ENCODE measurements at places on chromosomes 11 and 22.

GRCh38 chr11:99020352-99021225 lies at the start of gene CNTN5:
Gene CNTN5 (plus strand): TSS chr11:99020949.
- ATAC-seq = no peak

DNA sequence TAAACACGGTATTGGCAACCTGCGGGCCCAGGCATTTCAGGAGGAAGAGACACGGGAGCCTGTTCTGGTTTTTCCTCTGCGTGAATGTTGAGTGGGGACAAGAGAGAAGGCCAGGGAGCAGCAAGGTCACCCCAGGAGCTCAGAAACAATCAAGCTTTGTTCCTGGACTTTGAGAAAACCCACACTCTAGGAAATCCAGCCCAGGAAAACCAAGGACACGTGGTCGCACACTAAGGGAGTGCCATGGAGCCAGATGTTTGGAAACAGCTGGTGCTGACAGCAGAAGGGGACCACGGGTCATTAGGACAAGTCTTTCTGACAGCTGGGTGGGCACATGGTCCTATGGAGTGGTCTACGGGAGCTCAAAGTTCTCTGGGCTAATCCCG lies 44.1 kb downstream of the MYH9 start:
- ATAC-seq = no peak

GRCh38 chr11:9799886-9800285 lies 136.0 kb downstream of the SWAP70 start:
- no peak for ATAC-seq

DNA sequence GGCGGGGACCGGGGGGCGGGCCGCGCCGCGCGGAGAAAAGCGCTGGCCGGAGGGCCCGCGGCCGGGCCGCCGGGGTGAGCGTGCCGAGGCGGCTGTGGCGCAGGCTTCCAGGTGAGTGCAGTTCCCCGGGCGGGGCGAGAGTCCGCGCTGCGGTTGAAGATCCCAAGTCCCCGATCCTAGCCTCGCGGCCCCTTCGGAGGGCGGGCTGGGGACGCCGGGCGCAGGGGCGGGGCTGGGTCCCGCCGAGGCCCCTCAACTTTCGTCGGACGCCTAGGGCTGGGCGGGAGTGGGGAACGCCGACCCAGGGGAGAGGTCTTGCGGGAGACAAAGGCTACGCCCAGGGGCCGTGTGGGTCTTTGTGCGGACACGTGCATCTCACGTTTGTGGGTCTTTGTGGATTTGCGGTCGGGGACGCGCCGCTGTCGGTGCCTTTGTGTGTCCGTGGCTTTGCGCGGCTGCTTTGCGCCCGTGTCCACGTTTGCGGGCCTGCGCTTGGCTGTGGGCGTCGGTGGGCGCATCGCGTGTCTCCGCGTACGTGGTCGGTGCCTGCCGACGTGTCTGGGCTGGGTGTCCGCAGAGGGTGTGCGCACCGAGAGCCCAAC lies at the start of gene TSKU:
TSS of gene TSKU (plus strand) at position 63 of the 602 bp plus-strand sequence. CDS start 12,261 bp downstream, outside the sequence.
- ATAC-seq = no peak

DNA sequence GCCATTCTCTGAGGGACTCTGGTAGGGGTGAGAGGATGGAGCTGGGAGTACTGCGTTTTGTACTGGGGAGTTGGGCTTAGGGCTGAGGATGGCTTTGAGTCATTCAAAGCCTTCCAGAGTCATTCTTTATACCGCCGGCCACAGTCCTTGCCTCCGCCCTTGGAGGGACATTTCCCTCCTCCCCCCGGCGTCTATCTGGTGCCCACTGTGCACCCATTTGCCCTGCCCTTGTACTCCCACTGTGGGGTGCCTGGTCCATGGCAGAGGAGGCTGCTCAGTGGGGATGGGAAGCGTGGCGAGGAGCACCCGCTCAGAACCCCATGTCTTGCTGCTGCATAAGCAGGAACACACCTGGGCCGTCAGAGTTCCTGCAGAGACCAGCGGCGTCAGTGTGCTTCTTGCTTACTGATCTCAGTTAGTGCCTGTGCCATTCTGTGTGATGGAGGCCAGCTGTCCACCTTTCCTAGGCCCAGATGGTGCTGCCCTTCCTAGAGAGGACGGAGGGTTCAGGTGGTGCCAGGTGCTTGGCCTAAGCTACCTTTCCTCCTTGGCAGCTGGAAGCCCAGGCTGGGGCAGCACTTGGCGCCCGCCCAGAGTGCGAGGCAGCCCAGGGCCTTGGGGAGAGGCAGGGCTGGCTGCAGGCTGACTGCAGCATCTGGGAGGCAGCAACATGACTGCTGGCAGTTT lies 23.3 kb upstream of the TMEM191C start:
- no peak for ATAC-seq

DNA sequence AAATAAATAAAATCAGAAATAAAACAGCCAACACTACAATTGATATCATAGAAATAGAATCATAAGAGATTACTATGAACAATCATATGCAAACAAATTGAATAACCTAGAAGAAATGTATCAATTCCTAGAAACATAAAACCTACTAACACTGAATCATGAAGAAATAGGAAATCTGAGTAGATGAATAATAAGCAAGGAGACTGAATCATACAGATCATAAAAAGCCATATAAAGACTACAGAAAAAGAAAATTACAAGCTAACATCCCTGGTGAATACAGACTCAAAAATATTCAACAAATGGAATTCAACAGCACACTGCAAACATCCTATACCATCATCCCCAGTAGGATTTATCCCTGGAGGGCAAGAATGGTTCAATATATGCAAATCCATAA lies 135.6 kb downstream of the SBF2 start:
- ATAC-seq = peak; percentile 32

GRCh38 chr11:60810569-60810968 lies 25.4 kb downstream of the MS4A10 start:
- no peak for ATAC-seq

DNA sequence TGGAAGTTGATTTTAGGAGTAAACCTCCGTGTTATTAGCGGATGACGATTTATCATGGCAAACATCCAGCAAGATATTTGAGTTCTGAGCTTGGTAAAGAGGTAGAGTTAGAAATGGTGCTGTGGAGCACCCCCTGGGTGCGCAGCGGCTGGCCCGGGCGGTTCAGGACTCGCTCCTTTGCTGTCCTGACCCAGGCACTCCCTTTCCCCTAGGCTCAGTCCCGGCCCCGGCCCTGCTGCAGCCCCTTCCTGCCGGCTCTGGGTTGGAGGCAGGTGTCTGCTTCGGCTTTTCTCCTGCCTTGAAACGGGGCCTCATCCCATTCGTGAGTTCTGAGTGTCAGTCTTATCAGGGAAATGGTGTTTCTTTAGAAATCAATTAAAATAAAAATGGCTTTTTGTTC lies 33.4 kb downstream of the AP2A2 start:
- ATAC-seq = no peak

GRCh38 chr11:126489836-126490660 lies 134.6 kb downstream of the ST3GAL4 start:
- ATAC-seq = no peak

GRCh38 chr11:26618441-26618840 lies 46.4 kb upstream of the MUC15 start:
- no peak for ATAC-seq

DNA sequence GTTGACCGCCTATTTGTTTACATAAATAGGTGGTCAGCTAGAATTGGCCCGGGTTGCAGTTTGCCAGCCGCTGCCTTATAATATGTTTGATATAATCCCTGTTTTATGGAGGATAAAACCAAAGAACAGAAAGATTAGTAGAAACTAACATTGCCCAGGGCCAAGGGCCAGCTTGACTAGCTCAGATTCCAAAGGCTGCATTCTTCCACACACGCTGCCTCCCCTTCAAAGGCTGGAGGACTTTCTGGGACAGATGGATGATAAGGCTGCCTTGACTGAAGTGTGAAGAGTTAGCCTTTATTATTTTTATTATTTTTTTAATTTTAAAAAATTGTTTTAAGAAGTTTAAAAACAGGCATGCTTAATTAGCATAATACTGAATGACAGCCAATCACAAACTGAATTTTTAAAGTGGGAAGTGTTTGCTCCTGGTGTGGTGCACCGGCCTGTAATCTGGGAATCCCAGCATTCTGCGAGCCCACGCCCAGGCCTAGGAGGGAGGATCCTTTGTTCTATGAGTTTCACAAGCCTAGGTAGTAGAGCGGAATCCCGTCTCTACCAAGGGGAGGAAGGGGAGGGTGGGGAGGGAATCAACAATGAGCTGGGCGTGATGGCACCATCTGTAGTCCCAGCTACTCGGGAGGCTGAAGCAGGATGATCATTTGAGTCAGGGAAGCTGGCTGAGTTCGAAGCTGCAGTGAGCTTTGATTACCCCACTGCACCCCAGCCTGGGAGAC lies 114.9 kb downstream of the NAV2 start:
- no peak for ATAC-seq

- no peak for ATAC-seq
Measured at GRCh38 chr11:13052130-13052571, 43.0 kb downstream of the RASSF10 start.

DNA sequence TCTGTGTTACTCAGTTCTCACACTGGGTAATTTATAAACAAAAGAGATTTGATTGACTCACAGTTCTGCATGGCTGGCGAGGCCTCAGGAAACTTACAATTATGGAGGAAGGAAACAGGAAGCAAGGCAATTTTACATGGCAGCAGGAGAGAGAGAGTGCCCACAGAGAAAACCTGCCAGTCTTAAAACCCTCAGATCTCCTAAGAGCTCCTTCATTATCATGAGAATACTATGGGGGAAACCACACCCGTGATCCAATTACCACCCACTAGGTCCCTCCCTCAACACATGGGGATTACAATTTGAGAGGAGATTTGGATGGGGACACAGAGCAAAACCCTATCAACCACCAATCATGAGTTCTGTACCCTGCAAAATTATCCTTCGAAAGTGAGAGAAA lies 1180.8 kb downstream of the JRKL start:
- ATAC-seq = no peak

DNA sequence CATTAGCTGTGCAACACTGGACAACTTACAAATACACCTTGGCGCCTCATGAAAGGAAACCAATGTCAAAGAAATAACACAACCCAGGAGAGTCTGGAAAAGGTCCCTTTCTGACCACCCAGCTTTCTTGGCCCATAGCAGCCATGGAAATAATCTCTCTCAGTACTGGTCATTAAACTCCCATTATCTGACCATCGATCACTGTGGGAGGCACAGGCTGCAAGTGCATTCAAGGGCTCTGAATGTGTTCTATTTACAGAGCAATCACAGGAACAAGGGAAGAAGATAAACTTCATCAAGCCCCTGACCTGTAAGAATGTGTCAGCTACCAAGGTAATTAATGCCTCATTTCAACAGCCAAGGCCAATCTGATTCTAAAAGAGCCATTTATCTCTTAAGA lies 40.1 kb downstream of the CTSC start:
- no peak for ATAC-seq

DNA sequence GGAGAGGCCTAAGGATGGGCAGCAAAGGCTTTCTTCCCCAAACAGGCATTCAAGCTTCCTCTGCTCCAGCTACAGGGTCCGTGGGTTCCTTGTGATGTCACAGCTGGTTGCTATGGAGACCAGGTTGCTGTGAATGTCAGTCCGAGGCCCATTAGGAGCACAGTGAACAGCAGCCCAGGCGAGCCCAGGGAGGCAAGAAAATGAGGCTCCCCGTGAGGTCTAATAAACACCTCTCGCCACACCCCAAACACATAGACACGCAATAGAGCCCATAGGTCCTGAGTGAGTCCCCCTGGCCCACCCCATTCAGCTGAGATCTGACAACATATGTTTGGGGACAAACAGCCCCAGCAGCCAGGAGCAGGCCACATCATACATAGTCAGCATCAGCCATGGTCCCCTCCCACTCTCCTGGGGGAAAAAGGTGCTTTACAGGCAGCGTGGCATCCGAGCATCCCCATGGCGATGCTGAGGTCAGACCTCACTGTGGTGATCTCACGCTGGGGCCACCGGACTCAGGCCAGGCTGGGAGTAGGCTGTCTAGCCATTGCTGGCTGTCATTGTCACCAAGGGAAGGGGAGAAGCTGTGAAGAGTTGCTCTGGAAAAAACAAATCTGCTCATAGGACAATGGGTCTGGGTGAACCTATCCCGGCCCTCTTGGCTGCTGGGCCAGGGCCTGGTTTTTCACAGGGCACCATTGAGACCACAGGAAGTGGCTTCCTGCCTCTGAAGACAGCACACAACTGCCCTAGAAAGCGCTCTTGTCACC lies 23.1 kb upstream of the TP53I11 start:
- no peak for ATAC-seq

- ATAC-seq = no peak
Measured at GRCh38 chr11:63564784-63565350, 1.7 kb upstream of the PLAAT2 start.

- ATAC-seq = no peak
Measured at GRCh38 chr11:90434858-90435257, 212.0 kb upstream of the CHORDC1 start.

DNA sequence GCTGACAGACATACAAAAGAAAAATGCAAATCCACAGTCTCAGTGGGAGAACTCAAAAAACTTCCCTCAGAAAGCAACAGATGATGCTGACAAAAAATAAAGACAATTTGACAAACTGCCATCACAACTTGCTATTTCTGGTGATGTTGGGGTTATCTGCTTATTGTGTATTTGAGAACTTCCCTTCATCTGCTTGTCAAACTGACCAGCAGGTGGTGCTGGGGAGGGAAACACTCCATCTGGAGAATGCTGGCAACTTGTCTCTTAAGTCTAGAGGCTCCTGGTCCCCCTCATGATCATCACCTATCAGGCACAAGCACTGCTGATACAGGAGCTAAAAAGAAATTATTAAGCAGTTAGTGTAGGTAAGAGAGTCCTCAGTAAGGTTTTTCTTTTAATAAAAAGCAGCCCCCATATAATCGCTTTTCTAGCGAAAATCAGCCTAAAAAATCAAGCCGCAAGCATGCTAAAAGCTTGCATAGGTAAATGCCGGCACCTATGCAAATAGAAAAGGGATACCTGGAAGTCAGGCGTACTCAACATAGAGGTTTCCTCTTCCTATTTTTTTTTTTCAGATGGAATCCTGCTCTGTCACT lies 9.8 kb upstream of the FAM111B start:
- peak; percentile 53 for ATAC-seq

GRCh38 chr11:794766-795633 lies 3.1 kb downstream of the SLC25A22 start:
- no peak for ATAC-seq

GRCh38 chr11:60183591-60184205 lies 815 bp upstream of the MS4A6A start:
- ATAC-seq = no peak

- no peak for ATAC-seq
Measured at GRCh38 chr11:17766073-17766359, 31.4 kb downstream of the KCNC1 start.

- no peak for ATAC-seq
Measured at GRCh38 chr11:11667056-11667455, 45.3 kb upstream of the GALNT18 start.

- ATAC-seq = no peak
Measured at GRCh38 chr11:108034952-108035351, 26.3 kb downstream of the CUL5 start.

GRCh38 chr11:117219455-117219854 lies 12.4 kb downstream of the PCSK7 start:
- ATAC-seq = no peak
